H4 (cell line): ENCODE measurements at places on chromosomes 1 and 21.

GRCh38 chr21:14657241-14658008, 111.3 kb upstream of the SAMSN1 start:
- DNase-seq: no peak

DNA sequence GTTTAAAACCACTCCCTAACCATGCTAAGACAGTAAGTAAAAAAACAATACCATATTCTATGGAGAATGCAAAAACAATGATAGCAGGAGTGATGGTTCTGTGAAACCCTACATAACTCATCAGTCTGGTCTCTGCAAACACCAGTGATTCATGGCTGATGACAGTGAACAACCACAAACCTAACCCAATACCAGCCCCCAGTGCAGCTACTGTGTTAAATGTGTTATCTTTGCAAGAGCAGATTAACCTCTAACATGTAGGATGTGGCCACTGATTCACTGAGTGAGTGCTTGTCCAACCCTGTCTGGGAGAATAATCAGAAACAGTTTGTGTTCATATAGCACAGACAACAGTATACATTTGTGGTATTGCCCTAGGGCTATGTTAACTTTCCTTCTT, 100.2 kb upstream of the COG2 start:
- peak; percentile 13 for DNase-seq

GRCh38 chr1:112850034-112850757, 105.8 kb downstream of the SLC16A1 start:
- no peak for DNase-seq

- no peak for DNase-seq
Measured at GRCh38 chr1:70327306-70328076, 27.0 kb downstream of the ANKRD13C start.

- DNase-seq: no peak
Measured at GRCh38 chr1:6489383-6489765, 2.1 kb downstream of the PLEKHG5 start.
